ENCODE measurements at places on chromosomes 2 and 18.
A peak's percentile ranks its signal among the peaks of the same experiment; 100 is the strongest.

DNA sequence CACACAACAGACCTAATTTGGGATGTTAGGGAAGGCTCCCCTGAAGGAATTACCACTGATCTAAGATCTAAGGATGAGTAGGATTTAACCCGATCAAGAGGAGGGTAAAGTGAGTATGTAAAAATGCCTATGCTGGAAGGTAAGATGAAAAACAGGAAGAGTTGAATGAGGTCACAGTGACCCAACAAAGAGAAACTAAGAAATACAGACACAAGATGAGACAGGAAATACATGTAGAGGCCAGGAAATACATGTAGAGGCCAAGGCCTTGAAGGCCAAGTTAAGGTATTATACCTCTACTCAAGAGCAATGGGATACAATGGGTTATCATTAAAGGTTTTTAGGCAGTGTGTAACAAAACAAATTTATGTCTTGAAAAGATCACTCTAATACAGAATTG is 131.6 kb upstream of the TANK start:
- DNase-seq = no peak

- no peak for DNase-seq
Observed at GRCh38 chr2:241814643-241815476, 5.9 kb downstream of the NEU4 start.

- no peak for DNase-seq
Observed at GRCh38 chr18:3429121-3429520, 20.9 kb upstream of the TGIF1 start.

DNA sequence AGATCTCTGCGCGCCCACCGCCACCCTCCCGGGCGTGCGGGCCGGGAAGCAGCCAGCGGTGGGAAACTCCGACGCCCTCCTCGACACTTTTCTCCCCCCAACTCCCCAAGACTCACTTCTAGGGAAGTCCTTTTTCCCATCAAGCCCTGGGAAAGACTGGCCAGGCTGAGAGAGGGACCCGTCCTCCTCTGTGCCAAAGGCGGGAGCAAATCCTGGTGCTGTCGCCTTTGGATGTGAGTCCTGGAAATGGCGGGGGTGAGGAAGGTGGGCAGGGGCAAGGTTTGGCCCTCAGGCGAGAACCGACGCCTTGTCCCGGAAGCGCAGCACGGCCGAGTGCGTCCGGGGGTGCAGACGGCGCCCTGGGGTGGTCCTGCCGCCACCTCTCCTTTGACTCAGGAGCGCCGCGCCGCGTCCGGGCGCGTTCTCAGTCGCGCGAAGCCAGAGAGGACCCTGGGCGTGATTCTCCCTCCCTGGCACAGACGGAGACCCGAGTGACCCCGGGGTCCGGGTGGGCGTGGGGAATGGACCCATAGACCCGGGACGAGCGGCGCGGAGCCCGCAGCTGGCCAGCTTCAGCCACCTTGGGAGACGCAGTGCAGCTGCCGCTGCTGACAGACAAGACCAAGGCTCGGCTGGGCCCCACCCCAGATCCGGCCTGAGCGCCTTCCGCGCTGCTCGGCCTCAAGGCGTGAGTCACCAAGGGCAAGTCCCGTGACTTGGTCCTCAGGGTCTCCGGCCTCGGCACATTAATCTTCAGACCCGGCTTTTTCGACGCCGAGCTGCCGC is 3.5 kb upstream of the LBX2 start:
- peak; percentile 56 for DNase-seq

GRCh38 chr2:145303536-145303935 is 783.6 kb upstream of the ZEB2 start:
- DNase-seq = no peak

DNA sequence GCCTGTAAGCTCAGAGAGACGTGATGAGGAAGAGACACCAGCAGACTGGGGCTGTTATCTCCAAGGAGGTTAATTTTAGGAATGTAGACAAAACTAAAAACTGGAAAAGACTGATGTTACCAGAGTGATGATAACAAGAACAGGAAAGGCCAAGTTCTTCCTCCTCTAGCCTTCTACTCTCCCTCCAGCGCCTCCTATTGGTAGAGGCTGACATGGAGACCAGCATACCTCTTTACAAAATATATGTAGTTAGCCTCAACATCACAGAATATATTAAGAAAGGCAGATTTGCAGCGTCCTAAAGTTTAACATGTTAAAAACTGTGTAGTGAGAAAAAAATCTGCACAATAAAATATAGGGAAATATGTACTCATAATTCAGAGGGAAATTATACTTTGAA is 66.0 kb downstream of the TCF4 start:
- no peak for DNase-seq

DNA sequence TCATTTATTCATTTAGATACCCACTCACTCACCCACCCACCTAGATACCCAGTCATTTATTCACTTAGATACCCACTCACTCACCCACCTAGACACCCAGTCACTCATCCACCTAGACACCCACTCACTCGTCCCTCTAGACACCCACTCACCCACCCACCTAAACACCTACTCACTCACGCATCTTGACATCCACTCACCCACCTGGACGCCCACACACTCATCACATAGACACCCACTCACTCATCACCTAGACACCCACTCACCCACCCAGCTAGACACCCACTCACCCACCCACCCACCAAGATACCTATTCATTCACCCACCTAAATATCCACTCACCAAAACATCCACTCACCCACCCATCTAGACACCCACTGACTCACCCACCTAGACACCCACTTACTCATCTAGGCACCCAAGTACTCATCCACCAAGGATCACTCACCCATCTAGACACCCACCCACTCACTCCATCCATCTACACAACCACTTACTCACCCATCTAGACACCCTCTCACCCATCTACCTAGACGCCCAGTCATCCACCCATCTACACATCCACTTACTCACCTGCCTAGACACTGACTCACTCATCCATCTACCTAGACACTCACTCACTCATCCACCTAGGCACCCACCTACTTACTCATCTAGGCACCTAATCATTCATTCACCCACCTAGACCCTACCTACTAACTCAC is 723.7 kb upstream of the RAB6C start:
- DNase-seq = no peak

DNA sequence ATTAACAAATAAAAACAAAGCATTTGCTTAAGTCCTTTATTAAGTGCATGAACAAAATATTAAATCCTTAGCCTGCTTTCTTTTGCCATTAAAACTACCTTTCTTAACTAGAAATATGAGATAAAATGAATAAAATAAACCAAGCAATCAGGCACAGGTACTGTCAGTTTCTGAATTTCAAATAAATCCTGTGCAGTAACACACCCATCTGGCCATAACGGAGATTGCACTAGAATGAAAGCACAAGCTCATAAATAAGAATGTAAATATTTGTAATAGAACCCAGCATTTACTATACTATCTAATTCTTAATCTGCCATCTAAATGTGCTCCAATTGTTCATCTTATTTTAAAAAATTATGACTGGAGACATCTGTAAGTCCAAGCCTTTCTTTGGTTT is 31.9 kb downstream of the PRKRA start:
- DNase-seq = no peak

DNA sequence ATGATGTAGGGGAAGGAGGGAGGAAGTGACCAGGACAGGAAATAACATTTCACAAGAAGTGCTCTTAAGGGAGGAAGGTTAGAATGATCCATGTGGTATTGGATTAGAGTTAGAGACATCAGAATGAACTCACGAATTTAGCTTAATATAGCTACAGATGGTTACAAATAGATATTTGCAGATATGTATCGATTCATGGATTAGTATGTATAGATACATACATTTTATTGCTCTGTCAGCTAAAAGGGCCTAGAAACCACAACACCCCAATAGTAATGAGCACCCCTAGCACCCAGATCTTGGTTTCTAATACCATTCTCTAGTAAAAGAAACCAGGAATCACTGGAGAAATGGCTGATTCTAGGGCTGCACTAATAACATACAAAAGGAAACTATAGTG is 59.6 kb upstream of the LTBP1 start:
- no peak for DNase-seq

DNA sequence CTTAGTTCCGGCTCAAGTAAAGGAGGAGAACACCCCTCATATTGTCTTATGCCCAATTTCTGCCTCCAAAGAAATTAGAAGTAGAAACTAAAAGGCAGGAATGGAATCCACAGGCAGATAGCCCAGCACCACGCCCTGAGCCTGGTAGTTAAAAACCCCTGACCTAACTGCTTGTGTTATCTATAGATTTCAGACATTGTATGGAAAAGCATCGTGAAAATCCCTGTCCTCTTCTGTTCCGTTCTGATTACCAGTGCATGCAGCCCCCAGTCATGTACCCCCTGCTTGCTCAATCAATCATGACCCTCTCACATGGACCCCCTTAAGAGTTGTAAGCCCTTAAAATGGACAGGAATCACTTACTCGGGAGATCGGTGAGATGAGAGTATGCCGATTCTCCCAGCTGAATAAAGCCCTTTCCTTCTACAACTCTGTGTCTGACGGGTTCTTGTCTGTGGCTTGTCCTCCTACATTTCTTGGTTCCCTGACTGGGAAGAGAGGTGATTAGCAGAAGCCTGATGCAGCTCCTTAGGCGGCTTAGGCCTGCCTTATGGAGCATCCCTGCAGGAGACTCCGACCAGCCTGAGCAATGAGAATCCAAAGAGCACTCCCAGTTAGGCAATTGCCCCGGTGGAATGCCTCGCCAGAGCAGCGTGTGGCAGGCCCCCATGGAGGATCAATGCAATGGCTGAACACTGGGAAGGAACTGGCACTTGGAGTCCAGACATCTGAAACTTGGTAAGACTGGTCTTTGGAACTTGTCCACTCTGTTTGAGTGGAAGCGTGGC is 362.6 kb upstream of the TCF4 start:
- no peak for DNase-seq

DNA sequence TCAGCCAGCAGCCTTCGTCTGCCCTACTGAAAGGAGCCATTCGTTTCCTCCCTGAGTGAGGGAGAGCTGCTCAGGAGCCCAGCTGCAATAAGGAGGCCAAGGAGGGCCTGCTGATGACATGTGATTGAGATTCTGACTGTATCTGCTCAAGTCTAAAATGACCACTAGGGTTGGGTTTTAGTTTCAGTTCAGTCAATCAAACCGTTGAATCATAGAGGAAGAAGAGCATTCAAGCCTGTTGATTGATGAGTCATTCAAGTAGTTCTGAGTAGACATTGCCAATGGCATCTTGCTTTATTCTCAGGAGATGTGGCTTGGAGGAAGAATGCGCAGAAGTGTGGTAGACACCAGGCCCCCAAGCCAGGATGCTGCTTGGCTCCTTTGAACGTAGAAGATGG is 19.9 kb upstream of the BCL2L11 start:
- no peak for DNase-seq

GRCh38 chr2:175137793-175138192 is 30.2 kb downstream of the ATF2 start:
- DNase-seq = no peak

DNA sequence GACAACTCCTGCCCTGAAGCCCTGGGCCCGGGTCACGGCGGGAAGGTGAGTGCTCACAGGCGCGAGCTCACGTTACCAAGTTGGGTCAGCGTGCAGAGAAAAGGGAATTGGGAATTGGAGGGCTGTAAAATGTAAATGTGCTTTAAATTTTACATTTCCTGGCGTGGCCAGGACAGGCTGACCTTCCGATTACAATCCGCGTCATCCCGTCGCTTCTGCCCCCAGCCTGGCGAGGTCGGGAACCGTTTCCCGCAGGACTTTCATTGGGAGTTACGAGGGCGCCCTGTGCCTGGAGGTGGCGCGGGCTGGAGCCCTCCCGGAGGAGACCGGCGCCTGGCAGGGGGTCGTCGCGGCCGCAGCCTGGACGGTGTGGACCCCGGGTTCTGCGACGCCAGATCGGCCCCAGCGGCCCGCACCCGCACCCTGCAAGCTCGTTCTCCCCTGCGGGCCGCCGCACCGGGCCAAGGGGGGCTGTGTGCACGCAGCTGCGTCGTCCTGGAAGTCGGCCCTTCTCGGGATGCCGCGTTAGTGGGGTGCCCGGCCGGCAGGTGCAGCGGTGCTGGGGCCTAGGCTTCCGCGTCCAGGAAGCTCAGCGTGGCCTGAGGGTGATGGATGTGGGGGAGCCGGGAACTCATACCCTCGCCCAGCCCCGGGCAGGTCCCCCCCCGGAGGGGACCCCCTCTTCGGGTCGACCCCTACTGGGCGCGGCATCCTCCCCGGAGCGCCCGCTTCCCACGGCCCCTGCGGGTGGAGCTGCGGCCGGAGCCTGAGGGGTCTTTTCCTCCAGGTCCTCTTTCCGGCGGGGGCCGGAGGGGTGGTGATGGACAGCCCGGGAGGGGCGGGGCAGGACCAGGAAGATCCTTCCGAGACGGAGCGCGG is 63.9 kb downstream of the LRRFIP1 start:
- DNase-seq = no peak

DNA sequence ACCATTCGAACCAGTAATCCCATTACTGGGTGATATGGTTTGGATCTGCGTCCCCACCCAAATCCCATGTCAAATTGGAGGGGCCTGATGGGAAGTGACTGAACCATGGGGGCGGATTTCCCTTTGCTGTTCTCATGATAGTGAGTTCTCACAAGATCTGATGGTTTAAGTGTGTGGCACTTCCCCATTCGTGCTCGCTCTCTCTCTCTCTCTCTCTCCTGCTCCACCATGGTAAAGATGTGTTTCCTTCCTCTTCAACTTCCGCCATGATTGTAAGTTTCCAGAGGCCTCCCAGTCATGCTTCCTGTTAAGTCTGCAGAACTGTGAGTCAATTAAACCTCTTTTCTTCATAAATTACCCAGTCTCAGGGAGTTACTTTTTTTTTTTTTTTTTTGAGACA is 62.6 kb downstream of the NBAS start:
- DNase-seq = peak; percentile 0

GRCh38 chr2:225052703-225053102 is 10.4 kb upstream of the DOCK10 start:
- no peak for DNase-seq

GRCh38 chr2:118046634-118047210 is 32.9 kb upstream of the CCDC93 start:
- no peak for DNase-seq

DNA sequence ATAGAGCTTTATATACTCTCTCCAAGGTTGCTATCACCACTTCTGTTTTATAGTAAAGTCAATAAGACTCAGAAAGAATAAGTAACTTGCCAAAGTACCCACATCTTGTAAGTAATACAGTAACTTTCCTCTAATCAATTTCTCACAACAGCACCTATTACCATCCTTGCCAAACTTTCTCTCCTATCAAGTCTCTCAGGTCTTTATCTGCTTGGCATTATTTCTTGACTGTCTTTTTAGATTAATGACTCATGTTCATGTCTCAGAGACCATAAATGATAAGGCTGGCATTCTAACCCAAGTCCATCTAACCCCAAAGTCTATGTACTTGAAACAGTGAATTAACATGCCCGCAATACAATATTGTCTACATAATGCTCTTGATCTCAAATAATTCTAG is 618.0 kb upstream of the ZEB2 start:
- no peak for DNase-seq

DNA sequence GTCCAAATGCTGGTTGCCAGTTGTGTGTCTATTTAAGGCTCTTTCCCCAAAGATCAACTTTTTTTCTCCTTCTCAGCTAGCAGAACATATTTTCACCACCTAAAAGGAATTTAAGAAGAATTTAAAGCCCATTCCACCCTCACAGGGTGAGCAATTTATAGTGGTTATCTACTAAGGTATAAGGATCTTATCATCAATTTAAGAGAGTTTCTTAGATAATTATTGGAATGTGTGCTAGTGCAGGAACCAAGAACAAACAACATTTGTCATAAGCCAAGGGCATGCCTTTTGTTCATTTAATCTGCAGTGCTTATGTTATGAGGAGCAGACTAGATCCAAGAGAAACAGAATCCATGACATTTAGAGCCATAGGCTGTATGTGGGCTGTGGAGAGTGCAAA is 37.2 kb downstream of the NLRC4 start:
- DNase-seq = no peak

- DNase-seq = peak; percentile 21
Observed at GRCh38 chr2:159903443-159904126, 105.6 kb upstream of the CD302 start.

GRCh38 chr2:119657466-119658145 is 21.4 kb upstream of the TMEM177 start:
- DNase-seq = no peak
